ENCODE measurements at places on chromosomes 3 and 15. TPM values are rescaled to one million over a fixed set of nuclear protein-coding genes. Genes with fewer than 3 reads are reported as not detected.

Gene SCG3
- not detected for total RNA-seq

Gene LOXL1
- 2.5 TPM for total RNA-seq

Gene GPR156
- not detected for total RNA-seq

Gene ROPN1
- total RNA-seq: not detected

Gene MED12L
- total RNA-seq: 1.5 TPM

DNA sequence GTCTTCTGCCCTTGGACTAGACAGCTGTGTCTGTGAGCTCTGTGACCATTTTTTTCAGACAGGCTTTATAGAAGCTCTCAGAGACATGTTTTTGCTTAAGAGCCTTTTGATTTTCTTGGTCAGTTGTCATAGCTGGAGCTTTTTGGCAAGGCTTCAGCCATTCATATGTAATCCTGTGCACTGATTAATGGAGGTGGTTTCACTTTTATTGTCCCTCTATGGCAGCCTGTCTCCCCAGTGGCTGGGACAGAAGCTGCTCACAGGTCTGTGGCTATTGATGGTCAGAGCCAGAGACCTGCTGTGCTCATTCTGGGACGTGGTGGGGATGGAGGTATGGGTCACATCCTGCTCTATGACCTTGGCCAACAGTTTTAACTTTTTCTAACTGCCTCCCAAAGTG is 226.6 kb upstream of the LRRFIP2 start:
- DNase-seq: no peak

DNA sequence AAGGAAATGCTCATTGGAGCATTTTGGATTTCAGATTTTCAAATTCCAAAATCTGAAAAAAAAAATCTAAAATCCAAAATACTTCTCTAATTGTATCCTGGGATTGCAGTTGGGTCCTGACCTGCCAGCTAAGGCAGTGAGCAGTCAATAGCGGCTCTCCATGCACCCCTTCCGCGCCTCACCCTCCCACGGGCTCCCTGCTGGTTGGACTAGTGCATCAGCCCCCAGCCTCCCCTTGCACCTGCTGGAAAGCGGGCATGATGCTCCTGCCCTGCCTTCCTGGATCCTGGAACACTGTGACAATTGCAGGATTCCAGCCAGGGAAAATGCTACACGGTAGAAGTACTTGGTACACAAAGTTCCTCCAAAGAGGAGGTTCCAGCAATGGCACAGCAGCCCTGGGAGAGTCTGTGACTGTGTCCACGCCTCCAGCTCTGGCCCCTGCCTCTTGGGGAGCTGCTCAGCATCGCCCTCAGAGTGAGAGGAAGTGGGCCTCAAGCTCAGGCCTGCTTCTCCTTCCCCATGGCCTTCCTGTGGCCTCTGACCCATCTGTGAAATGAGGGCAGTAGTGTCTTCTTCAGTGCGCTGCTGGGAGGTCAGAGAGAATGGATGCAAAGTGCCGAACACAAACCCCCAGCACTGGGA is 39.5 kb upstream of the CHRNB4 start:
- no peak for DNase-seq

DNA sequence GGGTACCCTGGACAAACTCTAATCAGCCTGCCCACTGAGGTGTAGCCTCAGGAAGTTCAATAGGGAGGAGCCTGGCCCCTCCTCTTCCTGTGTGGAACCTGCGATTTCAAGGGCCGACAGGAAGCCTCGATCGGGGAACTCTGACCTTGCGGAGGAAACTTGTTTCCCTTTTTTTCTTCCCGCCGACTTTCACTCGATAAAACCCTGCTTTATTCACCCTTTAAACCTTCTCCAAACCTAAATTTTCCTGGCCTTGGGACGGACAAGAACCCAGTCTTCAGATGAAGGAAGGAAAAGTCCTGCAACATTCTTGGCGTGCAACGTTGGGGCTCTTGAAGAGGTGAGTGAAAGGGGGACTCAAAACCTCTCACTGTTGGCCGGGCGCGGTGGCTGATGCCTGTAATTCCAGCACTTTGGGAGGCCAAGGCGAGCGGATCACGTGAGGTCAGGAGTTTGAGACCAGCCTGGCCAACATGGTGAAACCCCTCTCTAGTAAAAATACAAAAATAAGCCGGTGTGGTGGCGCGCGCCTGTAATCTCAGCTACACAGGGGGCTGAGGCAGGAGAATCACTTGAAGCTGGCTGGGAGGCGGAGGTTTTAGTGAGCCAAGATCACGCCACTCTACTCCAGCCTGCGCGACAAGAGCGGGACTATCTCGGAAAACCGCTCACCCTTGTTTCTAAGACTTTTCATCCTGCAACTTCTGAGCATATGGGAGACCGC is 208.2 kb downstream of the ZNF385D start:
- DNase-seq: no peak

DNA sequence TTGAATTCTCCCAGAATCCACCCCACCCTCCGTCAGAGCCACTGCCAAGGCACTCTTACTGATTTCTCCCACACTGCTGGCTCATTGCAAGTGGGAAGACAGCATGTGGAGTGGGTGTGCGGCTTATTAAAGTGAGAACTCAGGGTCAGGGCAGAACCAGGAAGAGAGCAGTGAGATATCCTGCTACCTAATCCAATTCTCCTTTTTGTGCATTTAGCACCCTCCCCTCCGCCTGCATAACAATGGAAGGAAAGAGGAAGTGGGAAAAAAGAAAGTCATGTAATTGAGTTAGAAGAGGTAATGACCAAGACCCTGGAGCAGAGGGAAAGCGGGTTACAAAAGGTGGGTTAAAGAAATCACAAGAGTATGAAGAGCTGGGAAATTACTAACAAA is 27.8 kb upstream of the PIK3CB start:
- DNase-seq: no peak

GRCh38 chr15:94524565-94524964 is 293.2 kb downstream of the MCTP2 start:
- no peak for DNase-seq

DNA sequence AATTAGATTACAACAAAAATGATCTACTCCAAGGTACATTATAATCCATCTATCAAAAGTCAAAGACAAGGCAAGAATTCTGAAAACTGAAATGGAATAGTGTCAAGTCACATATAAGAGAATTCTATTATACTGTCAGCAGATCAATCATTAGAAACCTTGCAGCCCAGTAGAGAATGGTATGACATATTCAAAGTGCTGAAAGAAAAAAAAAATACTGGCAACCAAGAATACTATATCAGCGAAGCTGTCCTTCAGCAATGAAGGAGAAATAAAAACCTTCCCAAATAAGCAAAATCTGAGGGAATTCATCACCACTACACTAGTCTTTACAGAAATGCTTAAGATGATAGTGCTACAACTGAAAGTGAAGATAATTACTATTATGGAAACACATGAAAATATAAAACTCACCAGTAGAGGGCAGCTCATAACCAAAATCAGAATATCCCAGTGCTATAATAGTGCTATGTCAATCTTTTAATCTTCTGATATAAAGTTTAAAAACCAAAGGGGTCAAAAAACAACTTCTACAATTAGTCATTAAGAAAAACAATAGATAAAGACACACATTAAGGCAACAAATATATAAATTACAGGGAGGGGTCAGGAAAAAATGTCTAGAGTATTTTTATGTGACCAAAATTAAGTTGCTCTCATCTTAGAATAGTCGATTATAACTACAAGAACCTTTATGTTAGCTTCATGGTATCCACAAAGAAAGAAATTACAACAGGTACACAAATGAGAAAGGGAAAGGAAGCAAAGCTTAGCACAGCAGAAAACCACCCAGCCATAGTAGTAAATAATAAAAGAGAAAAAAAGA is 190.7 kb upstream of the CNTN6 start:
- no peak for DNase-seq

DNA sequence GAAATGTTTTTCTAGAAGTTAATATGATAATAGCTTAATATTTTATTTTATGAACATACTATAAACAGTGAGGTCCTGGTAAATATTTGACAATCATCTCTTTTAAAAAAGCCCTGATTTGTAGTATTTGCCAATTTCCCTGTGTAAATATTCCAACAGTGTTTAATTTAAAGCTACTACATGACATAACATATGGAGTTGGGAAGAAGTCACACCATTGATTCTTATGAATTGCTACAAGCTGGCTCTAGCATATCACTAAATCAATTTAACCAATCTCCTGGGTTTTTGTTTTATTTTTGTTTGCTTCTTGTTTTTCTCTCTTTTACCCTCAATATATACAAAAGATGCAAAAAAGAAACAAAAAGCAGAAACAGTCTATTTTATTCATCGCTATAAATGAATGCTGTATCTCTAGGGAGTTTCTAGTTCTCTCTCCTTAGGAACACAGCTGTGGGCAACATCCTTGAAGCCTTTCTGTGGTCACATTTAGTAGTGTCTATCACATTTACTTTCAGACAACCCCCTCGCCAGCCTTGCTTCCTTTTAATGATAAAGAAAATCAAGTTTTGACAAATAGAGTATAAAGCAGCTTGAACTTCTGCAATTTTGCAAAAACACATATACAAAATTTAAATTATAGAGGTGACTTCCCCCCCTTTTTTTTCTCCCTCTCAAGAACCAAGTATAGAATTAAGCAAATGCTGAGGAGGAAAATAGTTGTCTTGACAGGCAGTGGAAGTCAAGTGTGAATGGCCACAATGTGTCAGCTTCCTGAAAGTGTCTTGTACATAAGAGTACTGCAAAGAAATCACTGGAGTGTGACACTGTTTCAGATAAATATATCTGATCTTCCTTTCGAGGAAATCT is 21.4 kb downstream of the CCR1 start:
- no peak for DNase-seq

DNA sequence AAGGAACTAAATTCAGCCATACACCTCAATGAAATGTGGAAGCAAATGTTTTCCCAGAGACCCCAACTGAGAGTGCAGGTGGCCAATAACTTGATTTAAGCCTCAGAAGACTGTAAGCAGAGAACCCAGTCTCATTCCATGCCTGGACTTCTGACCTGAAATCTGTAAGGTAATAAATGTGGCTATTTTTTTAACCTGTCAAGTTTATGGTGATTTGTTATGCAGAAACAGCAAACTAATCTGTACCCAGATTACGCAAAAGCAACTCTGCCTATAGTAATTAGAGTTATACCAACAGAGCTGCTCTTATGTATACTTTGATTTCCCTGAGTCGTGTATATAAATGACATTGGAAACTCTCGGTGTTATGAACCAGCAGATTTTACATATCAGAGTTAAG is 534.0 kb upstream of the NAALADL2 start:
- no peak for DNase-seq

DNA sequence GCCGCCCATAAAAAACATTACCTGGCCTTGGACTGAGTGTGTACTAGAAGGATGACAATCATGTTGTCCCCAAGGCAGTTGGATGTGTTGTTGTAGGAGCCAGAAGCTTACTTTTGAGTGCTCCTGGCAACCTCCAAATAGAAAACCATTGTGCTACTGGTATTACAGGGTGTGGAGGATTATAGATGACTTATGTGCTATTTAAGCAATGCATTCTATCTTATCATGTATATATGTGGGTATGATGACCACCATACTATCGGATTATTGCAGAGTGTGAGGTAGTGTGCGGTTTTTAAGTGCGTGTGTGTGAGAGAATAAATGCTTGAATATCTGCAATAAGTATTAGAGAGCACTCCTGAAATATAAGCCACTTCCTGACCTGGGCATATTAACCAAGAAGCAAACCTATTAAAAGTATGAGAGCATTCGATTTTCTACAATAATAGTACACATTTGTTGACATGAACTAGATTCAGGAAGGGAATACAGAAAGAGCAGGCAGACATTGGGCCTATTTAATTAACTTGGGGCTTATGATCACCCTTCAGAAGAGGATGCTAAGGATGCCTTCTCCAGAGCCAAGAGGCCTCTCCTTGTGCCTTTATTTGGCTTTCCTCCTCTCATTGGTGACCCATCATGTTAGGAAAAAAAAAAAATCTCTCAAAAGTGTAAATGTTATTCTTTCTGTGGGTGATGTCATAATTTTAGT is 11.7 kb upstream of the MBNL1 start:
- peak; percentile 34 for DNase-seq

DNA sequence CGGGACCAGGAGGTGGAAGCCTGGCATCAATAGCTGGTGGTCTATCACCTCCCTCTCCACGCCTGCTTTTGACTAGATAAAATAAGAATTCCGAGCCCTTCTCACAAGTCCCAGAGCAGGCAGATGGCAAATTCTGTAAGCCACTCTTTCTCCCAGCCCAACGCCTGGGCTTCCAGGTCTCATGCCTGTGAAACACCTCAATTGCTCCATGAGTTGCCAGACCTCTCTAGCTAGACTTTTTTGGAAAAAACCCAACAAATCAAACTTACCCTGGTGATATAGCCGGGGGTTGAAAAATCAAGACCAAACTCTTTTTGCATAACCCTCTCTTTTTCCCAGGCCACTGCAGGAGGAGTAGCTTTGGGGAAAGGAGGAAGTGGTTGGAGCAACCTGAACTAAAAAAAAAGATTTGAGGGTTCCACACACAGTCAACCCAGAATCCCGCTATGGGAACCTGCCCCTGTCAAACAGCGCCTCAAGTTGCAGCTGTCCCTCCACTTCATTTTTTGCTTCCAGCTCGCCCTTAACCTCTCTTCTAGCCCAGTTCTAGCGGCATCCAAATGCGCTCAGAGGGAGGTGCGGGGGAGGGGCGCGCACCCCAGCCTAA is 7.0 kb downstream of the BHLHE40 start:
- peak; percentile 27 for DNase-seq

DNA sequence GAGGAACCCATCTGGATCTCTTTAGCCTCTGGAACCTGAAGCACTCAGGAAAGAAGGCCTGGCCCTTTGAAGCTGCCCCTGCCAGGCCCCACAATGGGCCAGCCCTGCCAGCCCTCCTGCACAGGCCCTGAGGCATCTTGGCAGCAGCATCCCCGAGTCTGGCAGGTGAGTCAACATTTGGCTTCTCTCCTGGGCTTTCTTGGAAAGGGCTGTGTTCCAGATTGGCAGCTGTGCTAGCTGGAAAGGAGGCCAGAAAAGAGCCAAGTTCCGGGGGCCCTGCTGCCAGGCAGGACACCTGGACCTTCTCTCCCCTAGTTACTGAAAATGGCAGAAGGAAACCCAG is 187.2 kb downstream of the SHQ1 start:
- DNase-seq: no peak
